Endothelial cell (in vitro differentiated cells): ENCODE measurements at places on chromosomes 3 and 15.

- DNase-seq: no peak
Measured at GRCh38 chr3:123401836-123402530, 46.9 kb downstream of the ADCY5 start.

- no peak for DNase-seq
Measured at GRCh38 chr15:39312984-39313383, 267.9 kb upstream of the THBS1 start.

- DNase-seq: no peak
Measured at GRCh38 chr15:47363653-47364052, 353.7 kb upstream of the SEMA6D start.

DNA sequence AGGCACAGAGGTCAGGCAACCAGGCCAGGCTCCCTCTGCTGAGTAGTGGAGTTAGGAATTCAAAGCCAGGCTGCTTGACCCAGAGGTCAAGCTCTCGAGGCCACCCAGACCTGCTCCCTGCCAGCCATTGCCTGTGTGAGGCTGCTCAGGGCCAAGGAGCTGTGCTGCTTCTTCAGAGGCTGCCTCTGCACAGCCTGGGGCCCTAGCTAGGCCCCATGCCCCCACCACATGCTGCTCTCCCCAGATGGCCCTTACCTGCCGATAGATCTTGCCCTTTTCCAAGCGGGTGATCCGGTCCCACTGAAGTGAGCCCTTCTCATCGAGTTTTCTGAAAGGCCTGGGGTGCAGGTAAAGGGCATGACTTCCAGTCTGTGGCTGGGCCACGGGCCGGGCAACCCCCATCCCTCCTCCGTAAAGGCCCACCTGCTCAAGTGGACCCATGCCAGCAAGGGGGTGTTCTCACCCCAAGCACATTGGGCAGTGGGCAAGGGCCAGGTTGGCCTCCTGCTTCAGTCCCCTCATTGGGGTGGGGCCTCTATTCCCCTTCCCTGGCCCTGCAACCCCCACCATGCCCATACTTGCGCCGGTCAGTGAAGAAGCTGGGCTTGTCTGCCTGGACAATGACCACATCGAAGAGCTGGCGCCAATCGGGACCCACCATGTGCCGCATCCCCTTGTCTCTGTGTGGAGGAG, 6.5 kb downstream of the NT5DC2 start:
- DNase-seq: no peak

- no peak for DNase-seq
Measured at GRCh38 chr3:172543419-172543818, 20.2 kb upstream of the TNFSF10 start.

DNA sequence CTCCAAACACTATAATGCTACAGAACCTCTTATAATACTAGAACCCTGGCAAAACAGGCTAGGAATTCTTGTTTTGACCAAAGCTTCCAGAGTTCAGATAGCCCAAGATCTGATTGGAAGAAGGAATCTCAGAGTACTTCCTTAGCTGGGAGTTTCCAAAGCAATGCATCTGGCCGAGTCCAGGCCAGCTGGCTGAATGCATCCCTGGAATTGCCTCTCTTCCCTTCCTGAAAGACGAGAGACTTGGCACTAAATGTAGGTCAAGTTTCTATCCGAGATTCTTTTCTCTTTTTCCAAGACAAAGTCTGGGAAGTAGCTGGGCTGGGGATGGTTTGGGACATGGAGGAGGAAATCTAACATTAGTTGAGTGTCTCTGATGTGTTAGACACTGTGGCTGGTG, 68.7 kb upstream of the ADPGK start:
- no peak for DNase-seq

DNA sequence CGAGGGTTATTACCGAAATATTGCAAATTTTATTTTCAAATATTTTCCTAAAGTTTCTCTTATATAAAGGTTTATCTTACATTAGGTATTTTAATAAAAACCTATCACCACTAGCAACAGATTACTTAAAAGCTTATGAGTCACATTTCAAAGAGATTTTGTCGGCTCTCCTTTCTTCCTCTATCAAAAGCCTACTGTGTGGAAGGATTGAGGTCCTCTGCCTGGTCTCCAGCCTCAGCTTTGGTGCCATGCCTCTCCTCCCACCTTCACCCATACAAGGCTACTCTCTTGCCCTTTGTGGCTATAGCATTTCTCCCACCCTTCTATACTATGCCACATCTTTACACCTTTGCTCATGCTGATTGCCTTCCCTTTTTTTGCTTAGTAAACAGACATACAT, 199.3 kb downstream of the TNIK start:
- DNase-seq: no peak

GRCh38 chr15:89328398-89329254, 6.0 kb downstream of the POLG start:
- DNase-seq: no peak

GRCh38 chr3:16551342-16551976, 38.0 kb upstream of the RFTN1 start:
- no peak for DNase-seq

DNA sequence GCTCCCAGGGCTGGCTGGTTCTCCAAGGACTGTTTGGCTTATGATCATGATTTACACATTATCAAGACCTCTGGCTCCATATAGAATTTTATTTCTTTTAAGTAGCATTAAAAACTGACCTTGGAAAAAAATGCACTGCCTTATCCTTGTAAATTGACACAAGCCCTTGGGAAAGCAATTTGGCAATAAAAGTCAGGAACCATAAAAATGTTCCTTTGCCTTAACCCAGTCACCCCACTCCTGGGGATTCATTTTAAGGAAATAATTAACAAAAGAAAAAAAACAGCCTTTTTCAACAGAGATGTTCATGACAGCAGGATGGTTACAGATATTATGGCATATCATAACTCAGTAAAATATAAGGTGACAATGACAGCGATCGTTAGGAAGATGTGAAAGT, 51.6 kb upstream of the NR2E3 start:
- no peak for DNase-seq

DNA sequence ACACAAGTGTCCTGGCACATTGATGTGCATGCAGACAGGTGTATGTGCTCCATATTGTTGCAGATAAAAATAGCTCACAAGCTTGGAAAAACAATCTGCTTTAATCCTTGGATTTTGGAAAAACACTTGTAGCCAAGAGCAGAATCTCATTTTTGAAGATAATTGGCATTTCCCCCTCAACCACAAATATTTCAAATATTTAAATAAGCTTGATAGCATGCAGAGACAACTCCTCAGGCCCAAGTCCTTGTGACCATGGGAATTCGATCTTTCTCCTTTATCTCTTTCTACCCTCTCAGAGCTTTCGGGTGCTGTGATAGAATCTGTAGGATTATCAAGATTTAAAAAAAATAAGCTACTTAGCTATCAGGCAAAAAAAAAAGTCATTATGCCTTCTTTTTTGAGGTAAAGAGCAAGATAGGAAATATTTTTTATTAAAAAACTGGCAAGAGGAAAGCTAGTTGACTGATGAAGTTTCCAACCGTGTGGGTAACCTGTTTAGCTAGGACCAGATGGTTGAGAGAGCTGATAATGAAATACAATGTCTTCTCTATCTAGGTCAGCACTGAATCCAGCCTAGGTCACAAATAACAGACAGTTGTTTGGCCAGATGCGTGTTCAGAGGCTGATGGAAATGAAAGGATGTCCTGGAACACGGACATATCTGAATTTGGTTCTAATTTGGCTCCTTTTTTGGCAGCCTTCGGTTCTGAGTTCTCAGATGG, 54.9 kb upstream of the SNRK start:
- no peak for DNase-seq

- peak; percentile 90 for DNase-seq
Measured at GRCh38 chr3:48446425-48447193, at the start of gene ATRIP. ATRIP (plus strand) TSS chr3:48446737; CDS start chr3:48446846, 109 bp downstream.

GRCh38 chr3:52851348-52851747, 16.5 kb upstream of the MUSTN1 start:
- peak; percentile 59 for DNase-seq

GRCh38 chr3:25556447-25556846, 108.3 kb downstream of the TOP2B start:
- no peak for DNase-seq
